Activated CD4-positive, alpha-beta memory T cell treated with anti-CD3 and anti-CD28 coated beads for 36 hours (primary cell): ENCODE measurements at places on chromosomes 2 and 18. TPM values are rescaled to one million over a fixed set of nuclear protein-coding genes. Genes with fewer than 3 reads are reported as not detected.

DNA sequence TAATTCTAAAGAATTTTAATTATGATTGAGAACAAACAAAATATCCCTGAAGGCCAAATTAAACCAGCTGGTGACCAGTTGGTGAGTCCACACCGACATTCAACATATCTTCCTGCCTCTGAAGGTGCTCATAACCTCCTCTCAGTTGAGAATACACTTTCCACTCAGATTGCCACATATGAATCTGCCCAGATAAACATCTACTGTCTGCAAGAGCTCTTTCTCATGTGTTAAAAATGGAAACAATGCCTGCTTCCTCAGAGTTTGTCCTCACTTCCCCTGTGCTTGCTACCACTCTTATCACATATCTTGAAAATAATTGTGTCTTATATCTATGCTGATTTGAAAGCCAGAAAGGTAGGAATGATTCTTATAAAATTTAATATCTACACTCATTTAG, 177.7 kb upstream of the GULP1 start:
- no peaks in the 10 kb centered on the region for H3K27me3 ChIP-seq
- H3K36me3 ChIP-seq: no peaks in the 10 kb centered on the region
- DNase-seq: no peak
- no peaks in the 10 kb centered on the region for H3K4me1 ChIP-seq
- H3K4me3 ChIP-seq: no peak overlapping the region
- no peak overlapping the region for H3K27ac ChIP-seq

- no peaks in the 10 kb centered on the region for H3K36me3 ChIP-seq
- peaks cover 5% of the 10 kb centered on the region for H3K4me1 ChIP-seq
- H3K27ac ChIP-seq: peak overlapping the region; percentile 42
- no peaks in the 10 kb centered on the region for H3K27me3 ChIP-seq
- DNase-seq: peak; percentile 92
- H3K4me3 ChIP-seq: no peak overlapping the region
These were observed 9.0 kb upstream of the TMBIM1 start for GRCh38 chr2:218301176-218301819.

Gene ANTXR1
- not detected for total RNA-seq

Gene UGP2
- 113 TPM for total RNA-seq

Gene SPR
- total RNA-seq: 7.1 TPM

- no peak for DNase-seq
- no peaks in the 10 kb centered on the region for H3K4me1 ChIP-seq
- H3K27ac ChIP-seq: no peak overlapping the region
- H3K4me3 ChIP-seq: no peak overlapping the region
- H3K36me3 ChIP-seq: no peaks in the 10 kb centered on the region
These were observed 232.6 kb upstream of the LYPD1 start for GRCh38 chr2:132902626-132903025.

Gene TBC1D8
- total RNA-seq: 1.5 TPM

Gene INHBB
- not detected for total RNA-seq

- no peak for DNase-seq
- peaks cover 39% of the 10 kb centered on the region for H3K4me1 ChIP-seq
- H3K27ac ChIP-seq: peak overlapping the region; percentile 97
- H3K27me3 ChIP-seq: no peaks in the 10 kb centered on the region
- peak overlapping the region; percentile 100 for H3K4me3 ChIP-seq
- H3K36me3 ChIP-seq: peaks cover 2% of the 10 kb centered on the region
These were observed 1.5 kb downstream of the MBD5 start for GRCh38 chr2:148022351-148022750.

Gene MYOM1
- 1.2 TPM for total RNA-seq

DNA sequence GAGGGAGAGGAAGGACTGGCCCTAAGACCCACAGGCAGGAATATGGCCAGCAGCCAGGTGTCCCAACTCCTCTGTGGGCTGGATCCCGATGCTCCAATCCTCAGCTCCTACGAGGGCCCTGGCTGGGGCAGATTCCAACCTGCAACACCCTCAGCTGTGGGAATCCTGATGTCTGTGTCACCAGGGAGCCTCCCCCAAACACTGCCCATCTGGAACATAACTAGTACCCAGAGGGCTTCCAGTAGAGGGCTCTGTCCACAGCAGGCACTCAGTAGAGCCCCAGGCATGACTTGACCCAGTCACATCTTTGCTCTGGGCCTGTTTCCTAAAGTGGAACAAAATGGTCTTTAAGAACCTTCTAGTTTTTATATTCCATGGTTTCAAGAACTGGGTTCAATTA, 20.6 kb upstream of the LOXHD1 start:
- no peak for DNase-seq
- H3K27ac ChIP-seq: no peak overlapping the region
- H3K4me3 ChIP-seq: no peak overlapping the region
- H3K27me3 ChIP-seq: peaks cover 2% of the 10 kb centered on the region

Gene TMEM37
- not detected for total RNA-seq

GRCh38 chr2:30758191-30758651, 49.0 kb downstream of the CAPN13 start:
- DNase-seq: no peak
- H3K36me3 ChIP-seq: no peaks in the 10 kb centered on the region
- no peaks in the 10 kb centered on the region for H3K4me1 ChIP-seq
- H3K4me3 ChIP-seq: no peak overlapping the region
- no peak overlapping the region for H3K27ac ChIP-seq
- H3K27me3 ChIP-seq: peaks cover 9% of the 10 kb centered on the region

Gene ASXL3
- total RNA-seq: not detected
